ENCODE measurements at places on chromosomes 7 and 10.

GRCh38 chr10:110163192-110163773 lies 44.1 kb upstream of the MXI1 start:
- no peak for DNase-seq

- no peak for DNase-seq
Measured at GRCh38 chr7:26343320-26343832, 51.7 kb downstream of the SNX10 start.

DNA sequence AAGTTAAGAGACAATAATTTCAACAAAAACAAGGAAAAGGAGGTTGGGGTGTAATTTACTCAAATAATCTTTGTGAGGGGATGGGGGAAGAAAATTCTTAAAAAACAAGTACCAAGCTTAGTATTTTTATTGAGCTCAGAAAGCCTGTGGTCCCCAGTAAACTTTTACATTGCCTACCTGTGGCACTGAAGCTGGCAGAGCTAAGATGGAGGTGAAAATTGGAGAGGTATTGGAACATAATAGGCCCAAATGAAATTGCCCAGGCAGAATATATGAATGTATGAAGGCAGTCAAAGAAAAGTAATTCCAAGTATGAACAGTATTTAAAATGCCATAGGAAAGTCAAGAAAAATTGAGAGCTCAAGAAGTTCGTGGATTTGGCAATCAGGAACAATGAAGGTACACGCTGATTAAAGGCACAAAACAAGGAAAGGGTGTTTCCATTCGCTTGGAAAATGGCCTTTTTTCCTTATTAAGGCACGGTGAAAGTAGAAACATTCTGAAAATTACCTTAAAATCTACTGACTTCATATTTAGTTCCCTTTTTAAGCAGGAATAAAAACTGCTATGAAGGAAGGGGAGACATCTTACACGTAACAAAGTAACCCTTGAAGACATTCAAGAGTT lies 3.4 kb upstream of the KMT2E start:
- DNase-seq, result no peak

- DNase-seq, result no peak
Measured at GRCh38 chr7:99898023-99898357, 21.2 kb upstream of the OR2AE1 start.

DNA sequence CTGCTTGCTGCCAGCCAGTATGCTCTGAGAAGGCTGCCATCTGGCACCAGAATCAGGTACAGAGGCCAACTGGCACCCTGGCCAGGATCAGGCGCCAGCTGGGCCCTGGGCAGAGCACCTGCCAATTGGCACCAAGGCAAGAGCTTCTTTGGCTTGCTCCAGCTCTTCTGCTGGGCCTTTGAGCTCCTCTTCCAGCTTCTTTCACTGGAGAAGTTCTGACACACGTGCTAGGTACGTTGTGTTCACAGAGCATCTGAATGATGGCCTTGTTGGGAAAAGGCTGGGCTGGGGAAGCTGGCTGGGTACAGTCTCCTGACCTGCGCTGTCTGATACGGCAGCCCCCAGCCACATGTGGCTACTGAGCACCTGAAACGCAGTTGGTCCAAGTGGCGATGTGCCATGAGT lies 31.7 kb upstream of the OPALIN start:
- DNase-seq, result no peak

GRCh38 chr10:42743697-42744096 lies 38.9 kb upstream of the BMS1 start:
- DNase-seq, result no peak

- no peak for DNase-seq
Measured at GRCh38 chr7:100895701-100895955, at the start of gene ACHE. Gene ACHE, minus strand, starts transcription at chr7:100895888. Its CDS starts 1,656 bp downstream, at chr7:100894232.
